ENCODE measurements at places on chromosomes 16 and 17.

- DNase-seq, result no peak
Measured at GRCh38 chr16:54290833-54291655, 4.5 kb upstream of the IRX3 start.

DNA sequence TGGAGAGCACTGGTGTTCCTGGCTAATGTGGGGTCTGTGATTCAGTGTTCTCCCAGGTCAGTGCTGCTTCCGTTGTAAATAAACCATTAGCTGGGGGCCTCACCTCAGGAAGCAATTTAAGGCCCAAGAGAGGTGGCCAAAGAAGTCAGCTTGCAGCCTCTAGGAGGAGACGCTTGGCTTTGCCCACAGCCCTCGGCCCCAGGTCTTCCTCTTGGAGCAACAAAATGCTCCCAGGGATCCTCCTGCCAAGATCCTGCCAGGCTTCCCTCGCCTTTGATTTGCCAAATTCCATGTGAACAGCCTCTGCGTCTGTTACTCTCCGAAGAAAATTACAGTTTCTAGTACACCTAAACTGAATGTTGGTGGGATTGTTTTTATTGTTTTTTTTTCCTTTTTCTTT, 62.4 kb upstream of the TBX2 start:
- no peak for DNase-seq

GRCh38 chr16:81940781-81941560, 70.3 kb downstream of the SDR42E1 start:
- no peak for DNase-seq

DNA sequence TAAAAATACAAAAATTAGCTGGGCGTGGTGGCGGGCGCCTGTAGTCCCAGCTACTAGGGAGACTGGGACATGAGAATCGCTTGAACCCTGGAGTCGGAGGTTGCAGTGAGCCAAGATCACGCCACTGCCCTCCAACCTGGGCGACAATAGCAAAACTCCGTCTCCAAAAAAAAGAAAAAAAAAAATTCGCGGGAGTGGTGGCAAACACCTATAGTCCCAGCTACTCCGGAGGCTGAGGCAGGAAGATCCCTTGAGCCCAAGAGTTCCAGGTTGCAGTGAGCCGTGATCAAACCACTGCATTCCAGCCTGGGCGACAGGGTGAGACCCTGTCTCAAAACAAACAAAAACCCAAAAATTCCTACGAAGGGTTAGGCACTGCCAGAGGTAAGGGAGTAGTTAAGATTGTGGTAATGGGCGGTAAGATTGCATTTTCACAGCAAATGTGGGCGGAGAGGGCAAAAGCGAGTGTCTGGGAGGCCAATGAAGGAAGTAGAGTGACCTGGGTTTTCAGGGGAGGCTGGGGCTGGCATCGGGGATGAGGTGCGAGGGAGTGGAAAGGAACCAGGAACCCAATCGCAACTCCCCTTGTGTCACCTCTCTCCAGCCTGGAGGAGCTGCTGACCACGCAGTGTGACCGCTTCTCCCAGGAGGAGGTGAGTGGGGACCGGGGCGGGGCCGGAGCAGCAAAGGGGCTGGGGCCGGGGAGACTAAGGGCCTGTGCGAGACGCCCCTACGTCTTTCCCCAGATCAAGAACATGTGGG, 2.6 kb downstream of the MYL11 start:
- no peak for DNase-seq

GRCh38 chr17:6780001-6780400, 4.0 kb downstream of the FBXO39 start:
- DNase-seq, result no peak
